Smooth muscle cell of the coronary artery (primary cell): ENCODE measurements at places on chromosomes 7 and 10. TPM values are rescaled to one million over a fixed set of nuclear protein-coding genes. Genes with fewer than 3 reads are reported as not detected.

RRP12 gene
- total RNA-seq, result 11.0 and 12.5 TPM in 2 replicates

BCL7B gene
- 12.1 and 16.1 TPM in 2 replicates for total RNA-seq

UNCX gene
- not detected in 2 replicates for total RNA-seq

EBLN1 gene
- not detected in 2 replicates for total RNA-seq

FOXI2 gene
- total RNA-seq, result not detected in 2 replicates

SAP25 gene
- total RNA-seq, result 0.08 TPM in 1 of 2 replicates, not detected in the other

EIF5AL1 gene
- 0.35 and 0.38 TPM in 2 replicates for total RNA-seq

PTPN20 gene
- total RNA-seq, result 0.47 and 2.8 TPM in 2 replicates

CPA5 gene
- 0.08 and 0.12 TPM in 2 replicates for total RNA-seq

CALML5 gene
- total RNA-seq, result not detected in 2 replicates

CACNA2D1 gene
- total RNA-seq, result 62.2 and 71.3 TPM in 2 replicates

POLD2 gene
- 72.0 and 80.7 TPM in 2 replicates for total RNA-seq

KCP gene
- total RNA-seq, result 0.08 and 0.94 TPM in 2 replicates

AIFM2 gene
- 4.8 and 10.4 TPM in 2 replicates for total RNA-seq

A1CF gene
- total RNA-seq, result not detected in 2 replicates

ENKUR gene
- total RNA-seq, result 0.23 TPM in 1 of 2 replicates, not detected in the other

KLLN gene
- 0.12 and 0.30 TPM in 2 replicates for total RNA-seq

SCART1 gene
- 1.3 and 2.7 TPM in 2 replicates for total RNA-seq

TFPI2 gene
- 0.47 and 166 TPM in 2 replicates for total RNA-seq

NEUROD6 gene
- total RNA-seq, result not detected in 2 replicates

HOXA13 gene
- total RNA-seq, result not detected in 2 replicates

NXPH1 gene
- total RNA-seq, result not detected in 2 replicates

FIGNL1 gene
- 5.9 and 10.8 TPM in 2 replicates for total RNA-seq

AGAP5 gene
- 1.7 and 4.1 TPM in 2 replicates for total RNA-seq

CUZD1 gene
- total RNA-seq, result 0.30 and 0.47 TPM in 2 replicates

ETV1 gene
- total RNA-seq, result 8.0 and 13.2 TPM in 2 replicates

ZNF425 gene
- total RNA-seq, result 3.6 and 4.2 TPM in 2 replicates

RPEL1 gene
- total RNA-seq, result 0.08 and 0.12 TPM in 2 replicates

POLR2J2 gene
- total RNA-seq, result 1.9 and 2.0 TPM in 2 replicates

FRAT2 gene
- total RNA-seq, result 2.7 and 3.0 TPM in 2 replicates

RBP3 gene
- under 0.01 TPM in 1 of 2 replicates, not detected in the other for total RNA-seq

FAM24B gene
- 3.8 and 4.3 TPM in 2 replicates for total RNA-seq

KDM7A gene
- total RNA-seq, result 3.1 and 6.7 TPM in 2 replicates

LRRD1 gene
- under 0.01 TPM in 1 of 2 replicates, not detected in the other for total RNA-seq

AUTS2 gene
- total RNA-seq, result 0.75 and 2.8 TPM in 2 replicates

OPN1SW gene
- not detected in 2 replicates for total RNA-seq

ZP3 gene
- 1.4 and 2.2 TPM in 2 replicates for total RNA-seq

FRAT1 gene
- total RNA-seq, result 0.83 and 1.1 TPM in 2 replicates

BAIAP2L1 gene
- total RNA-seq, result 0.82 and 3.5 TPM in 2 replicates

KIAA1549 gene
- 0.35 and 0.60 TPM in 2 replicates for total RNA-seq

NME8 gene
- total RNA-seq, result not detected in 2 replicates
